ENCODE measurements at places on chromosomes 1 and 21.

- no peak for DNase-seq
Observed at GRCh38 chr1:107943694-107944093, 21.3 kb downstream of the VAV3 start.

DNA sequence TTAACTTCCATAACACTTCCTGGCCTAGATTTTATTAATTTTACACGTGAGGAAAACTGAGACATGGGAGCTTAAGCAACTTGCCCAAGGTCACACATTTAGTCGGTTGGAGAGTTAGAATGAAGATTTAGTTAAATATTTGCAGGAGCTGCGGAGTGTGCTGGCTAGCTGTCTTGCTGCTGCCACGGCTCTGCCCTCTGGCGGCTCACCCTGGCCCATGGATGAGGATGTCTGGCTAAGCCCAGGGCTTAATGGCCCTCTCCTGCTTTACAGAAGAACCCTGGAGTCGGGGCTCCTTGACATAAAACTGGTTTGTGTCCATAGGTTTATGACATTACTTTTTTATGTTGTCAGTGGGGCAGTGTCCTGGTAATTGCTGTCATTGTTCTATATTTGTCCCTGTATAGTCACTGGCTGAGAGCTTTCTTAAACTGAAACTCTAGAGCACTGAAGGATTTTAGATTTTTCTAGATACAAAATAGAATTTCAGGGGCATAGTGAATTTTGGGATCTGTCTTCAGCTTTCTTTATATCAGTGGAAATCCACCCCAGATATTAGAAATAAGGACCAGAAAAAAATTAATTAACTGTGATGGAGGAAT is 88.9 kb upstream of the WLS start:
- DNase-seq = no peak

DNA sequence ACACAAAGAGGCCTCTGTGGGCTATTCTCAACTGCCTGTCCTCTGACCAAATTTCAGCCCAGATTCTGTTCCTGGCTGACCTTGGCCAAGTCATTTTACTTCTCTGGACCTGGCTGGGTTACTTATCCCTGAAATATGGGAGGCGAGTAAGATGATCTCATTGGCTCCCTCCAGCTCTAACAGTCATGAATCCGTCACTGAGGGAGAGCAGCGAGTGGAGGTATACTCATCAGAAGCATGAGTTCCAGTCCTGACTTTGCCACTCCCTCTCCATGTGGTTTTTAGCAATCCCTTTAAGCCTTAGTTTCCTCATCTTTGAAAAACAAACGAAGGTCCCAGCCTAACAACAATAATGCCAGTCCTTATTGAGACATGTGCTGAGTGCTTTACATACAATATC is 63.5 kb downstream of the CCDC185 start:
- DNase-seq = no peak

DNA sequence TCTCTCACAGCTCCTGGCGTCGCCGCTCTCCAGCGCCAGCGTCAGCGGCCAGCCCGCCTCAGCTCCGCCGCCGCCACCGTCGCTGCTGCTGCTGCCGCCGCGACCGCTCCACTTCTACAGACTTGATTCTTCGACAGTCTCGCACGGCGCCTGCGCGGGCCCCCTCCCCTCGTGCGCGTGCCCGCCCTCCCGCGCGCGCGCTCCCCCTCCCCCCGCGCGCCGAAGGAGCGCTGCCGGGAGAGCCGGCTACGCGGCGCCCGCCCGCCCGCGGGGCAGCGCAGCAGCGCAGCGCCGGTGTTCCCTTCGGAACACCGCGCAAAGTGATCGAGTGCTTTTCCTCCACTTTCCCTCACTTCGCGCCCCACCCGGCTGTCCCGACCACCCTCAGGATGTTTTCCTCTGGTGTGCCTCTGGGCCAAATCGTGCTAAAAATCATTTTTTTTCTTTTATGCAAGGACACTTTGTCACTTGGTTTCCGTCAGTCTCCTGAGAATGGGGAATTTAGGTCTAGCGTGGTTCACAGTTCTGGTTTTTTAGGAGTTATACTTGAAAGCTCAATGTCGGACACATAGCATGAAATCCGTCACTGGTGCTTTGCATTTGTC is at the start of gene IRF2BP2:
TSS of gene IRF2BP2 (minus strand) at position 118 of the 605 bp plus-strand sequence. CDS start 684 bp downstream, outside the sequence.
- DNase-seq = peak; percentile 79

DNA sequence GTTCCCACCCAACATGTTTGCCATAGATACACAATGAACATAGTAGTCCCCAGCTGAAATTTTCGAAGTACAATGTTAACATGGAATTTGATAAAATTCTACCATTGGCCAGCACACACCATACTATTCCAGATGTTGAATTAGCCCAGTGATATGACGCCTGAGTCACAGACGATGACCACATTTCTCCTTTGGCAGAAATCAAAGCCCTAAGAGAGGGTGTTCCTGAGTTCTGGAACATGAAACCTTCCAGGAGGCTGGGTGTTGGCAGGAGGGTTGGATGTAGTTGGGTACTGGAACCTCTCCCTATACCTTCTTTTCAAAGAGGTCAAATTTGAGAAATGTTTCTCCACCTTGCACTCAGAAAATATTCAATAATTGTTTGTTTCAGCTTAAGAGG is 37.8 kb downstream of the LPAR3 start:
- peak; percentile 7 for DNase-seq

GRCh38 chr1:72241397-72241796 is 40.9 kb downstream of the NEGR1 start:
- DNase-seq = no peak

GRCh38 chr1:199759268-199759730 is 268.2 kb upstream of the NR5A2 start:
- DNase-seq = peak; percentile 81

- DNase-seq = no peak
Observed at GRCh38 chr1:12372180-12372579, 142.3 kb downstream of the VPS13D start.

GRCh38 chr1:158000507-158000906 is 7.1 kb downstream of the KIRREL1 start:
- DNase-seq = no peak

- no peak for DNase-seq
Observed at GRCh38 chr21:28148400-28149064, 844.1 kb downstream of the LTN1 start.

GRCh38 chr21:36202726-36203602 is 46.3 kb downstream of the DOP1B start:
- DNase-seq = no peak

- DNase-seq = peak; percentile 89
Observed at GRCh38 chr1:93779540-93780165, 98.0 kb upstream of the BCAR3 start.

DNA sequence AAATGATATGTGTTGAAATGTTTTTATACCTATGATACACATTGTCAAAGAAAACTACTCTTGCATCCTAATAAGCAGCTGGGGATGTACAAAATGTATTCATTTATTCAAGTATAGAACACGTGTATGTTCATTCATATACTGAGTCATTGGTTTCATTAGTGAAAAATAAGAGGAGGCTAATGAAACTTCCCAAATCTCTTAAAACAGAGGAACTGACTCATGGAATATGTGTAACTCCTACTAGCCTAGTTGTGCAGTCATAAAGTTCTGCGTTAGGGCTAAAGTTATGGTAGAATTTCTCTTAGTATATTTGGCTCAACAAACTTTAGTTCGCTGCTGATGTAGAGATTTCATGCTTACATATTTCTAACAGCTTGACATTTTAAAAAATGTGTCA is 441.6 kb downstream of the NCAM2 start:
- DNase-seq = no peak

DNA sequence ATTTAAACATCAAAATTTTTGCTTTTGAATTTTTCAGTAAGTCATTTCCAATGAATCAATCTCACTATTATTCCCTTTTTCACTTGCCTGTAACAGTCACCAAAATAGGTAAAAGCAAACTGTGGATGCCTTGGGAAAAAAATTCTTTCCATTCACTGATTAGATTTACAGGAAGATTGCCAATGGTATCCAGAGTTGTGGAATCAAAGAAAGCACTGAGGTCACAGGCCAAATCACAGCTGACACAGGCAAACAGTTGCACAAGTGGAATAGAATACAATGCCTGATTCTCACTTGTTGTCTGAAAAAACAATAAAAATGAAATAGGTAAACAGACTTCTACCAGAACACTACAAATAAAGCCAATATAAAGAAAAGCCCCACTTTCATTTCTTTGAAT is 48.4 kb downstream of the LTN1 start:
- no peak for DNase-seq

DNA sequence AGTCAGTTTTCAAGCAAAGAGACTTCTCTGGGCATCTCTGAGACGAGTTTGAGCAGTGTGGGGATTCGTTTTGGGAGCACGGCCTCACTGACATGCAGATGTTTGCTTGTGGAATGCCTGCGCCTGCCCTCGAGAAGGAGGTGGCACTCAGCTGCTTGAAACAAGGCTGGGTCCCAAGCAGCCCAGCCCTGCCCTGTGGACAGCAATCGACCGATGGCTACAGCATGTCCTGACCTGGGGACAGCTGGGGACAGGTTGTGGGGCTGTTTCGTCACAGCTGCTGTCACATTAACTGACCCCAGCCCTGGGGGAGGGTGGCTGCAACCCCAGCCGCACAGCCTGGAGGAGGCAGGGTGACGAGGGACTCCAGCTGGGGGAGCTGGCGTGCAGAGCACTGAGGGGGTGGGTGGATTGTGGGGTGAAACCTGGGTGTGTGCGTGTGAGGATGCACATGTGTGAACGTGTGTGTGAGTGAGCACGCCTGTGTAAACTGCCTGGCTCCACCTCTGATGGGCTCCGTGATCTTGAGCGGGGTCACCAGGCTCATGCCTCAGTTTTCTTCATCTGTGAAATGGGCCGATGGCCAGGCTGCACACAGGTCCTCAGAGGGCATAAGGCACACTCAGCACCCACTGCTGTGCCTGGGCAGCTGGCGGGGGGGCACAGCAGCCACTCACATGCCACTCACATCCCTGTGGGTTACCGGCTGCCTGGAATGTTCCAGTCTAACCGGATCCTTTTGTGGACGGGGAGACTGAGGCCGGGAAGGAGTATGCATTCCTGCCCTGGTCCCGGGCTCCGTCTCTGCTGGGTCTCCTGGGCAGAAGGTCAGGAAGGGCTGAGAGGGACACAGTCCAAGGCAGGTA is 49.3 kb downstream of the COL18A1 start:
- DNase-seq = no peak

DNA sequence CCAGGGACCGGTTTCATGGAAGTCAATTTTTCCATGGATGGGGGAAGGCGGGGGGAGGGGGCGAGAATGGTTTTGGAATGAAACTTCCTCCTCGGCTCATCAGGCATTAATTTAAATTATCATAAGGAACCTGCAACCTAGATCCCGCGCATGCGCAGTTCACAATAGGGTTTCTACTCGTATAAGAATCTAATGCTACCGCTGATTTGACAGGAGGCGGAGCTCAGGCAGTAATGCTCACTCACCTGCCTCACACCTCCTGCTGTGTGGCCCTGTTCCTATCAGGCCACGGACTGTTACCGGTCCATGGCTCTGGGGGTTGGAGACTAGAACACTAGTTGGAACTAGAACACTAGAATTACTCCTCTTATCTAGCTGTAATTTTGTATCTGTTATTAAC is 38.0 kb downstream of the PRRX1 start:
- no peak for DNase-seq

GRCh38 chr1:119593805-119594204 is 54.3 kb downstream of the ZNF697 start:
- no peak for DNase-seq

GRCh38 chr21:38819719-38820159 is 14.0 kb downstream of the ETS2 start:
- peak; percentile 95 for DNase-seq

GRCh38 chr1:84506729-84507453 is 510 bp upstream of the GNG5 start:
- DNase-seq = no peak

DNA sequence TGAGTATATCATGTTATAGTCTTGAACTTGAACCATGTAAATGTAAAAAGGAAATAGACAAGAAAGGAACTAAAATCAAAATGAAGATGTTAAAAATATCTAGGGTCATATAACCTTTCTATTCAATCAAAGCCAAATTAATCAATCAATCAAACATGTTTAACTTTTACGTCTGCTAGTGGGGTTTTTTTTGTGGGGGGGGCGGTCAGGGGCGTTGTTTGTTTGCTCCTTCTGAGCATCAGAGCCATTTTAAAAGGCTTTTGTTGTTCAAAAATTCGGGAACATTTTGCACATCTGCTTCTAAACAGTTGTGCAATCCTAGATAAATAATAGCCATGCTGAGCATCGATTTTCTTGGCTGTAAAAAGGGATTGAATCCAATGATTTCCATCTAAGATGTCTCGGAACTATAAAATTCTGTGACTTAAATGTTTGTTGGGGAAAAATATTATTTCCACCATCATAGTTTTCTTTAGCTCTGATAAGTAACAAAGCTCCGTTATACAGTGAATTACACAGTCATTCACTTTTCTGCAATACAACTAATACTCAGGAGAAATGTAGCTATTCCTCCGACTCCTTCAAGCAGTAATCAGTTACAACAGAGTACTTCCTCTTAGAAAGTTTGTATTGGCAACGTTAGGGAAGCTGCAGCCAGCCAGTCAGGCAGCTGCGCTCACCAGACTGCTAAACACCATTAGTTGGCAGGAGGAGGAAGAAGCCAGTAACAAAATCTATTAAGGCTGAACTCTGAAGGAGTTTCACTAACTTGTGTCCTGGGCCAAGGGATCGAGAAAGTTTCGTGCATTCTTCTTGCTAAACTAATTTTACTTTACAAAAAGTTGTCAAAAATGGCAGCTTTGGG is 2.2 kb downstream of the SPATA6 start:
- no peak for DNase-seq

- peak; percentile 39 for DNase-seq
Observed at GRCh38 chr1:10387677-10388386, 11.0 kb upstream of the PGD start.

DNA sequence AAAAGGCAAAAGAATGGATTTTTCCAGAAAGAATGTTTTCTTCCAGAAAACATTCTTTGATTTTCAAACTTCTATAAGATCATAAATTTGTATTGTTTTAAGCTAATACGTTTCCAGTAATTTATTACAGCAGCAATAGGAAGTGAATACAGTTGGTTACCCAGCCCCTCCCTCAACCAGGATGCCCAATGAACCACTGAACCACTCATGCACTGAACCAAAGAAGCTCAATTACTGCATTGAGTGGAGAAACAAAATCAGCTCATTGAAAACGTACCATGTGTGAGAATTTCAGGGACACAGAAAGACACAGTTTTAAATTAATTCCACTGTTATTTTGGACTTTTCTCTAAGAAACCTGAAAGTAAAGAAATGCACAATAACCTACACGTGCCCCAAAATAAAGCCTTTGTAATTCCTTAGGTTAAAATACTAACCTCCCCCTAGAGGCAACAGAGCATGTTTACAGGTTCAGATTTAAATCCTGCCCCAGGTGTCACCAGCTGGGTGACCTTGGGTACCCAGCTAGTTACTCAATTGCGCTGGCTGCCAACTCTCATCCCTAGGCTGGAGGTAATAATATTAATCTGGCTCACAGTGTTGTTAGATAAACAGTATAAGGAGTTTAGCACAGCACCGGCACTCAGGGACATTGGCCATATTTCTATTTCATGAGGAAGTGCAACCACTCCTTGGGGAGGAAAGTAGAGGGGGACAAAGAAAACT is 111.7 kb downstream of the NMNAT2 start:
- no peak for DNase-seq

GRCh38 chr1:37631036-37631435 is 3.7 kb downstream of the RSPO1 start:
- no peak for DNase-seq

- no peak for DNase-seq
Observed at GRCh38 chr1:164180824-164181223, 378.2 kb upstream of the PBX1 start.

Data from A172 (cell line).